ENCODE measurements at places on chromosomes 5 and 9.

DNA sequence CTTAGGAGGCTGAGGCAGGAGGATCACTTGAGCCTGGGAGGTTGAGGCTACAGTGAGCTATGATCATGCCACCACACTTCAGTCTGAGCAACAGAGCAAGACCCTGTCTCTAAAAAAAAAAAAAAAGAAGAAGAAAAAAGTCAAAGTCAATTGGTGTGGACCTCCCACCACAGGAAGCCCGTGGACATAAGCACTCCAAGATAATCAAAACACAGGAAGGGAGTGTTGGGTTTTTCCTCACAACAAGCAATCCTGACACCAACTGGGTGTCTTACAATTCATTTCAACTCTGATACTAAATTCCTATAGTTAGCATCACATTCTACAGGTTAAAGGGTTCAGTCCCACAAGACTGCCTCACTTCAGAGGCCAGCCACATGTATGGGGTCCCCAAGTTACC is 70.7 kb downstream of the PDE6A start:
- DNase-seq = no peak

- no peak for DNase-seq
Measured at GRCh38 chr5:15601274-15601673, 101.3 kb downstream of the FBXL7 start.

DNA sequence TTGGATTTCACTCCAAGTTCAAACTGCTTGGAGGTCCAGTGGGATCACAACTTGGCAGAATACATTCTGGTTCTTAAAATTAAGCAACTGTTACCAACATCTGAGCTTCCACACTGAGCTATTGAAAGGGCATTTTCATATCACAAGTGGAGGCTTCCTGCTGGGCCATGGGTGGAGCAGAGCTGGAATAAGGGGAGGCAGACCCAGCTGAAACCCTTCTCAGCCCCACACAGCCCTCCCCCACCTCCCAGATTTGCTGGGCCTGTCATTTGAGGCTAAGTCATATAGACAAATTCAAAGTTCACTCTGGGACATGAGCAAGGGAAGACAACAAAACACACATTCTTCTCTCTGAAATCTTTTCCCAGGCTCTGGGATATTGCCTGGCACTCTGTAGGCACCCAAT is 79.9 kb downstream of the ACTL7B start:
- DNase-seq = no peak

- DNase-seq = no peak
Measured at GRCh38 chr5:109695005-109695926, 5.5 kb downstream of the MAN2A1 start.

- no peak for DNase-seq
Measured at GRCh38 chr5:67299231-67299735, 102.7 kb upstream of the CD180 start.

DNA sequence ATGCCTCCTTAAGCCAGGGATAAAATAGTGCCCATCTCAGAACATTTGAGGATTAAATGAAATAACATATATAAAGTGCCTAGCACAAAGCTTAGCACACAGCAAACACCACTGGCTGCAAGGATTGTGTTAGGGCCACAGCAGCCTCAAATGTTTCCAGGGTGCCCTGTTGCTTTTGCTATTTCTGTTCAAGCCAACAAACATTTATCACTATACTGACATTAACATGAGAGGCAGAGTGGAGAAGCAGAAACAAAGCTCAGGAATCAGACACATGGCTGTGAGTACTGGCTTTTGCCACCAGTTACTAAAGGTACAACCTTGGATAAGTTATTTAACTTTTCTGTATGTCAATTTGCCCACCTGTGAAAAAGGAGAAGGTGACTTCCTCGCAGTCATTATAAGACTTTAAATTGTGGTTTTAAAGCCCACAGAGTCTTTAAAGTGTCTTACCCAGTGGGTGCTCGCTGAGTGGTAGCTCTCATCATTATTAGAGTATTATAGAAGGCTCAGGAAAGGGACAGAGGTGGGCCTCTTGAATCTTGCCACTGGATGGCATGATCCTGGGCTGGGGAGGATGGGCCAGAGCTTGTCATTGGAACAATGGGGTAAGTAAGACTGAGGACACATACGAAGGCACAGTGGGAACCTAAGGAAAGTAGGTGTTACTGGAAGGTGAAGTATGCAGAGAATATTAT is 98.2 kb downstream of the MARCHF3 start:
- no peak for DNase-seq

DNA sequence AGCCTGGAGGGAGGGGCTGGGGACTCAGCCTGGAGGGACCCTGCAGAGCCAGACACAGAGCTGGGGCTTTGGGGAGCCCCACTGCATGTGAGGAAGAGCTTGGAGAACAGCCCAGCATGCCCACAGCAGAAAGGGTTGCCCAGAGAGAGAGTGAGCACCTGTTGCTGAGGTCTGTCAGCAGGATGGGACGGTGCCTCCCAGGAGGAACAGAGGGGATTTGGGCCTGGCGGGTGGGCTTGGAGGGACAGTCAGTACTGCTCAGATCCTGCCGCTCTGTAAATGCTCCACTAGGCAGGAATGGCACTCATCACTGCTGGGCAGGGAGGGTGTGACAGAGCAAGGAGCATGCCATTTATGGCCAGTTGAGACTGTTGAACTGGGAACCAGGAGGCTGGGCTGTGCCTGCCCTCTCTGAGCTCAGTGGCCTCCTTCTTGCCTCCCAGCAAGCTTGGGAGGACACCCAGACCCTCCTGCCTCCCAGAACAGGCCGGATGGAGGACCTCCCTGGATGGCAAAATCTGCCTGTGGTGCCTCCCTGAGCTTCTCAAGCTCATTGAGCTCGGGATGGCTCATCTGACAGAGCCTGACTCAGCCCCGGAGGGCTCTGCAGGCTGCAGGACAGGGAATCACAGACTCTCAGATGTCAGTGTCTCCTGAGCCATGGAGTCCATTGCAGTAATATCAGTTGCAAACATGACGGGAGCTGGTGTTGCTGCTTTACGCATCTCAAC is 786 bp upstream of the HRCT1 start:
- no peak for DNase-seq

DNA sequence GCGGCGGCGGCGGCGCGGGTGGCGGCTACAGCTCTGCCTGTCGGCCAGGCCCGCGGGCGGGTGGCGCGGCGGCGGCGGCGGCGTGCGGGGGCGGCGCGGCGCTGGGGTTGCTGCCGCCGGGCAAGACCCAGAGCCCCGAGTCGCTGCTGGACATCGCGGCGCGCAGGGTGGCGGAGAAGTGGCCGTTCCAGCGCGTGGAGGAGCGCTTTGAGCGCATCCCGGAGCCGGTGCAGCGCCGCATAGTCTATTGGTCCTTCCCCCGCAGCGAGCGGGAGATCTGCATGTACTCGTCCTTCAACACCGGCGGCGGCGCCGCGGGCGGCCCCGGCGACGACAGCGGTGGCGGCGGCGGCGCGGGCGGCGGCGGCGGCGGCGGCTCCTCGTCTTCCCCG is 296 bp downstream of the ZSWIM6 start:
- DNase-seq = peak; percentile 37
